ENCODE measurements at places on chromosomes 4 and X.

DNA sequence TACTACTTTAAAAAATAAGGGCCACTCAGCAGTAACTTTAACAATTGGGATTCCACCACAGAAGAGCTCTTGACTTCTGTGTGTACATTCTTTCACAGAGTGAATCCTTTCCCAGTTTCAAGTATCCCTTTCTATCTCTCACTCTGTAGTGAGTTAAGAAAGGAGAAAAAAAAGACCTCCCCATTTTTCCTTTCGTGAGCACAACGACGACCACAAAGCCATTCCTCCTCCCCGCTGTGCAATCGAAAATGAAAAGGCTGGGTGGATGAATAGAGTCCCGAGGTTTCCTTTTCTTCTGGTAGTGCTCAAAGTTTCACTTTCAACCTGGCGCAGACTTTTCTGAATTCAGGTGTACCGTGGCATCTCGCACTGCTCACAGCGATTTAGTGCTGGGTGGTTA, 58.0 kb downstream of the TAB3 start:
- no peak for DNase-seq

GRCh38 chrX:12910423-12911121, 4.2 kb downstream of the TLR8 start:
- DNase-seq = no peak

DNA sequence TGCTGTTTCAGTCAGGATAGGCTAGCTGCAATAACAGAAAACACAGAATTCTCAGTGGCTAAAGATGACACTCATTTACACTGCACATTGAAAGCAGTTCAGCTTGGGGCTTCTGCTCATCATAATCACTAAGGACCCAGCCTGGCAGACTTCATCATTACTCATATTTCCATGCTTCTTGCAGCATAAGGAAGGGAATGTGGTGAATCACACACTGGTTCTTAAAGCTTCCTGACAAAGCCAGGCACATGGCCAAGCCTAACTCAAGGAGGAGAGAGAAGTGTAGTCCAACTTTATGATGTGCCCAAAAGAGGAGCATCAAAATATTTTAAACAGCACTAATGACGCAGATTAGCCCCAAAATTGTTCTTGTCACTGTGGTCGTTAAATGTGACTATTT, 186.5 kb downstream of the BANK1 start:
- DNase-seq = no peak

GRCh38 chrX:9515973-9516538, 51.2 kb downstream of the TBL1X start:
- DNase-seq = no peak

DNA sequence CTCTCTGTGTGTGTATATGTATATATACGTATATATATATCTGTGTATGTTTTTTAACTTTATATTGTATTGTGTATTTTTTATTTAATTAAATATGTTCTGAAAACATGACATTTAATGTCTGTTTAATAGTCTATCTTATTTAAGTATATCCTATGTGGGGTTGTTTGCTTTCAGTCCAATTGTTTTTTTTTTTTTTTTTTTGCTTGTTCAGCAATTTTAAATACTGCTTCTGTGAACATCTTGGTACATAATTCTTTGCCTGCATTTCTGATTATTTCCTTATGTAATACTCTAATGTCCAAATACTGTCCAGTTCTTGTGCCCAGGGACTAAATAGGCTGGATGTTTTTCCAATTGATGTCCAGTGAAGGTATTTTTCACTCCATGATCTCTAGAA, 45.1 kb upstream of the MAD2L1 start:
- DNase-seq = no peak

DNA sequence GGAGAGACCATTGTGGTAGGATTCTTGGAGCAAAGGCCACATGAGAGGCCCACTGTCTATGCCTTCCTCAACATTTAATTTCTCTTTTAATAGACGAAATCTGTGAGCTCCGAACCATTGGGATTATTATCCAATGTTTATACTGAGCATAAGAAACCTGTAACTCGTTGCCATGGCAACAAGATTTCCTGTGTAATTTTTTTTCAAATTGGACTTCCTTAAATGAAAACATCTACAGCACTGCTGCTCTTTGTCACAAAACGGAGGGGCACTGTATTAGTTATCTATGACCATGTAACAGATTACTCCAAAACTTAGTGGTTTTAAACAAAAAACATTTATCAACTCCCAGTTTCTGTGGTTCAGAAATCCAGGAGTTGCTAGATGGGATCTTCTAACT, 38.7 kb downstream of the PPP1R2C start:
- DNase-seq = no peak

GRCh38 chrX:12721042-12721441, 70.2 kb upstream of the PRPS2 start:
- DNase-seq = no peak

GRCh38 chr4:47664051-47664826, 173.6 kb downstream of the CORIN start:
- DNase-seq = no peak

- DNase-seq = no peak
These were observed 258.5 kb upstream of the SLIT2 start for GRCh38 chr4:19993242-19993641.

DNA sequence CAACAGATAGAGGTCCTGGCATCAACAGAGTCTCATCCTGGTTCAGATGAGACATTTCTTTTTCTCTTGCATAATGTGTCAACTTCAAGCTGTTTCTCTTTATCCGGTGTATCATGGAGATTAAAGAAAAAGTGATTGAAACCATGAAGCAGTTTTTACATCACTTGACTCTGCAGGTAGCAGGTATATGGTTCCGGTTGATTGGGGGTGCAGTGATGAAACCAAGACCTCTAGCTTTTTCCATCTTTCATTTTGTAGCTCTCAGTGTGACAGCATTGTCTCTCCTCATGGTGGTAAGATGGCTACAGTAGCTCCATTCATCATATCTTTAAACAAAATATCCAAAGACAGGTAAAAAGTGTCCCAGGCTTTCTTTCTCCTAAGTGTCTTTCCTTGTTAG, 2.4 kb upstream of the HOPX start:
- DNase-seq = no peak

GRCh38 chrX:17459008-17459611, 84.1 kb downstream of the NHS start:
- DNase-seq = no peak

DNA sequence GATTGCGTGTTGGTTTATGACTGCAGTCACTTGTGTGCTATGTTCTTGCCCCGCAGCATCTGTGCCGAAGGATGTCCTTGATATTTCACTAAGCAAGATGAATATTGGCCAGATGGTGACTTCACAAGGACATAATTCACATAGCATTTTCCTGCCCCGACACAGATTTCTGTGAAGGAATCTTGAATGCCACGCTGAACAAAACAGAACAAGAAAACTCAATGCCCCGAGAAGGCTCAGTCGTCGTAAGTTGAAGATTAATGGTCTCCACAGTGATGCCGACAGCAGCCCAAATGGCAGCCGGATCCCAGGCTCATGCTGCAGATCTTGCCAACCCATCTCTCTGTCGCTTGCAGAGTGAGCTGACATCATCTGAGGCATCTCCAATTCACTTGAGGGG, 145.9 kb downstream of the CPEB2 start:
- DNase-seq = no peak

DNA sequence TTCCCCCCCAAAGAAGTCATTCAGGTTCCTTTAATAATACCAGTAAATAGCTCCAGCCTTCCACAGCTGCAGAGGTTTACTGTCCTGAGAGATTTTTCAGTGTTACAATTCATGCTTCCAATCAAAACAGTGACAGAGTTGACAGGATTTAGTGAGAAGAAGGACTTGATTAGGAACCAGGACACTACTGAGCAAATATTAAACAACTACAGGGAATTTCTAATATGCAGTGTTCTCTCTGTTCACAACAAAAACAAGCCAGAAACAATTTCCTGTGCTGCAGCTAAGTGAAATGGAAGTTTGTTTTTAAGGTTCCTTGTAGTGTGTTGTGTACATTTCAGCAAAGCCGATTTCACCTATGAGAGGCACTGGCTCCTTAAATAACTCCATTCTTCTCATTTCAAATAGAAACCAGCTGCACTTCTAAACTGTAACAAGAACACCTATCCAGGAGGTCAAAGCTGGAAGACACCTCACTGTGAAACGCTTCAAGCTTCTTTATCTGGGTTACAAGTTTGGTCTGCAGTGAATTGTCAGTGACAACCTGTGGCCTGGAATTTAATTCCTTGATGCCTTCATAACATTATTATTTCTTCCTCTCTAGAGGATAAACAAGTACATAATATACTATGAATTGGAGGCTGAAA, 149.3 kb downstream of the RASL11B start:
- no peak for DNase-seq

DNA sequence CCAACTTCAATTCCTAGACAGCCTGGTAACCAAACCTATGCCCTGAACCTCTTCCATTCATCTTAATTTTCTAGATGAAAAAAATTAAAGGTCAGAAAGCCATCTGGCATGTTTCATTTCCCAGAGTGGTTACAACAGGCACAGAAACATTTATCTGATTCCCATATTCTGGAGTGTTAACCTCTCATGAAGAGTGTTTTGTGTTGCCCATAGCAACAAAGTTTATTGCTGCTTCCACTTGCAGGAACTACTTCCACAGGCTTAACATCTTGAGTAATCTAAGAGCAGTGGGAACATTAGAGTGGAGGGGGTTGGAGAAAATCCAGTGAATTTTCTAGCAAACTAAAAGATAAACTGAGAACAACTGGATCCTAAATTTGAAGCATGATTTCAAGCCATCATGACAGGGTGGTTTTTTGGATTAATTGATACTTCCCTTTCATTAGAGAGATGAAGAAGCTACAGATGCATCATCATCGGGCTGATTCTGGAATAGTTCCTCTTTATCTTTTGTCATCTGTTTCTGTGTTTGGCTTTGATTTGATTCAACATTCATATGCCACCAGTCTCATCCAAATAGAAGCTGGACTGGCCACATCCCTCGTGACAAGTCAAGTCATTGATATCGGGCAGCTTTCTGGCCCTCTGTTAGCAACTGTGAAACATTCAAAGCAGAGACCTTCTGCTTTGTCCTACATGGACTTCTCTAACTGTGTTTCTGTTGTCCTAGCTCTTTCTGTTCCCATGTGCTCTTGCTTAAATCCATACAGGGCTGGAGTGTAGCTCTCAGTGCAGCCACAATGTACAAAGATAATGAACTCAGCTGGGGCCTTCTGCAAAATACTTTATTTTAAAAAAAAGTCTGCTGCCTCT, 167.3 kb downstream of the MID1IP1 start:
- DNase-seq = no peak

DNA sequence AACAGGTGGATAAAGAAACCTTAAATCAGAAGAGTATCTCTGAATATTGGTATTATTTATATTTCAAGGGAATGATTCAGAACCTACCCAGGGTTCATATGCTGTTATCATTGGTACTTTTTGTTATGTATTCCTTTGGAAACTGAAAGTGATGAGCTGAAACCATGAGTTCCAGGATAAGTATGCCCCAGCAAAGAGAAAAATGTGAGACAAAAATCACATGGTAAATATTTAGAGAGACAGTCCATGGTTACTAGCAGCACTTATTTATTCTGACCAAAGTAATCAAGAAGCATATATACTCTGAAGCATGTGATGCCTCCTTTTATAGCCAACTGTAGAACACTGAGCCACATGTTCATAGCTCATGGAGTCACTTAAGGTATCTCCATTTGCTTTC, 277.7 kb downstream of the ARAP2 start:
- no peak for DNase-seq

GRCh38 chrX:122666601-122667000, 517.5 kb upstream of the GRIA3 start:
- DNase-seq = no peak

DNA sequence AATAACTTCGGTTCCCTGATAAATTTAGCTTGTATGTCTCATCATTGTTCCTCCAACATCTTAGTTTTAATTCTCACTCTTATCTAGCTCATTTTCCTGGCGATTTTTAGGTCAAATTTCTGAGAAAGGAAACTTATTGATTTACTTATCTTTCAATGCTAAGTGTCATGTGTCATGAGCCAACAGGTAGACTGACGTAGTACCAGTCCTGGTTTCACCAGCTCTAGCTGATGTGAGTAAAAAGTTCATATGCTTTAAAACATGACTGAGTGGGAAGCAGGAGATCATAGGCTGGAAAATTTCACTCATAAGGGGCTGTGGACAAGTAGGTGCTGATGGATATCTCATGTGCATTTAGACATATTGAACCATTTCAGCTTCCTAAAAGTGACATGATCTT, 441.7 kb upstream of the NR3C2 start:
- no peak for DNase-seq

GRCh38 chr4:6194458-6195195, 5.7 kb downstream of the JAKMIP1 start:
- no peak for DNase-seq

DNA sequence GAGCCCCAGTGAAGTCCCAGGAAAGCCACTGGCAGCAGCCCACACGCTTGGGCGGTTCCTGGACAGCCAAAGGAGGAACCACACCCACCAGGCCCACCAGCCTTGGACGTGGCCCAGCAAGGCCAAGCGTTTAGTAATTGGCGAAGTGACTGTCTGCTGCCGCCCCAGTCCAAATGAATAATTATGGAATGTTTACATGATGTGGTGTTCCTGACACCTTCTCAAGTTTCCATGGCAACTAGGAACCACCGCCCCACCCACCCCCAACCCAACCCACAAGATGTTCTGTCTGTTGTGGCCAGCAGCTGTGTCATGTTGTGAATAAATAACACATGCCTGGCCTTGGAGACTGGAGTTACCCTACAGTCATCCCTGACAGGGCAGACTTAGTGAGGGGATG, 22.3 kb downstream of the APLN start:
- DNase-seq = no peak

DNA sequence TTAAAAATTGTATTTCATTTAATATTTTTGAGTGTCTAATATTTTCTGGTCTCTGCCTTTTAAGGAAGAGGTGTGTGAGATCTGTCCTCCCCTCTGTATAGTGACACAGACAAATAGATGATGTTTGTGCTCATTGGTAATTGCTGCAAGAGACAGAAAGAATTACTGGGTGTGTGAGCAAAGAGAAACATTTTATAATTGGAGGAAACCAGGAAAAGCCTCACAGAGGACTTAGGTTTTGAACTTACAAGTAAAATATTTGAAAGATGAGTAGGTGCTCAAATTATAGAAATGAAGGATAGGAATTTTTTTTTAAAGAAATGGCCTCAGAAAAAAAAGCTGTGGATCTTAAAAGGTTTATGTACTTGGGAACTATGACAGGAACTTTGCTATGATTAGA, 149.8 kb downstream of the SPCS3 start:
- no peak for DNase-seq

- no peak for DNase-seq
These were observed 160.2 kb upstream of the KLF3 start for GRCh38 chr4:38503689-38504395.

- no peak for DNase-seq
These were observed 84.3 kb downstream of the MTMR1 start for GRCh38 chrX:150777328-150777992.

DNA sequence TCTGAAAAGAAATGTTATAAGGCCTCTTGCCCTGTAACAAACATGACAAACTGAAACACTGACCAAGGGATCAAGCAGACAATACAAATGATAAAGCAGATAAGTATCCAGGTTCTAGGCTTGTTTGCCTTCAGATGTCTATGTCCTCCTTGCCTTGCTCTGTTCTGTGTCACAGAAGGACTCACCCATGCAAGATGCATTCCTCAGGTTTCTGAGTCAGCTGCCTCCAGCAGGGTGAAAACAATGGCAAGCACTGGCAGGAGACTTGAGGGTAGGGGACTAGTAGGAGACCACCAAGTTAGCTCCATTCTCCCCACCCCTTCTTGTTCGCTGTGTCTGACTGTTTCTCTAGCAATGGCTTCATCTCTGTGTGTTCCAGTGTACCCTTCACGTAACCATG, 76.6 kb upstream of the CXXC4 start:
- no peak for DNase-seq
